ENCODE measurements at places on chromosomes 11 and 22. TPM values are rescaled to one million over a fixed set of nuclear protein-coding genes. Genes with fewer than 3 reads are reported as not detected.

DNA sequence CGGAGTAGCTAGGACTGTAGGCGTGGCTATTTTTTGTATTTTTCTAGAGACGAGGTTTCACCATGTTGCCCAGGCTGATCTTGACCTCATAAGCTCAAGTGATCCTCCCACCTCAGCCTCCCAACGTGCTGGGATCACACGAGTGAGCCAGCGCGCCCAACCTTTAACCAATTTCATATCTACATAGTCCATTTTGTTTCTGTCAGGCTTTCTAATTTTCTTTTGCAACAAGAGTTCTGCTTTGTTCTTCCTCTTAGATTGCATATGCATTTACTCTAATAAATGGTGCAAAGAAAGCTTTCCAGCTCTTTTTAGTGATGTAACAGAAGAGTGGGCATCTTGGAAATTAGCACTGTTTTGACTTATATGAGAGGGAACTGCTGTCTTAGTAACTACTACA, 13.3 kb downstream of the RTN3 start:
- DNase-seq = no peak

Gene DYNC2H1
- total RNA-seq = 12.1 TPM

- no peak for DNase-seq
Measured at GRCh38 chr11:85052636-85053035, 574.5 kb downstream of the DLG2 start.

Gene MRPL40
- 33.9 TPM for total RNA-seq

DNA sequence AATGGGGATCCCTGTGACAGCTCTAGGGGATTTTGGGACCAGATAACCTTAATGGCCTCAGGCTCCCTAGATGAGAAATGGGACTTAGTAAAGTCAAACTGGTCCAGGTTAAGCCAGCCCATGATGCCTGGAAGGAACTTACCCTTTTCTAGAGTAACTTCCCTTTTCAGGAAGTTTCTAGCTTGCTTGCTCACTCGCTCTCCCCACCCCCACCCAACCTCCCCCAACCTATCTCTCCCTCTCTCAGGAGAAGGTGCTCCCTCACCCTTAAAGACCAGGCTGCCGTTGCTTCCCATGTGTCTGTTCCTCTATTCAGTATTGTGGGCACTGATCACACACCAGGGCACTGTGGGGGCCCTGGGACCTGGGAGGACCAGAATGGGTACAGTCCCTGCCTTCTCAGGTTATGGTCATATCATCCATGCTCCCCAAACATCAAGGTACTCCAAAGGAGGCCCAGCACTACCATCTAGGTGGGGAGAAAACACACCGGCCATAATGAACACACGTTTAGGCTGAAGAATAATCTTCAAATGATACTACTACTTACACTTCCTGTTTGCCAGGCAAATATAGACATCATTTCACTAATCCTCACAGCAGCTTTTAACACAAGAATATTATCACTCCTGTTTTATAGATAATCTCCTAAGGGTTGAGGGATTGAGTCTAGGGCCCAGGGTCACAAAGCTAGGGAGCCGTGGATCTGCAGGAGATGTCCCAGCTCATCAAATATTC, 18.2 kb downstream of the KCNQ1OT1 start:
- DNase-seq = no peak

DNA sequence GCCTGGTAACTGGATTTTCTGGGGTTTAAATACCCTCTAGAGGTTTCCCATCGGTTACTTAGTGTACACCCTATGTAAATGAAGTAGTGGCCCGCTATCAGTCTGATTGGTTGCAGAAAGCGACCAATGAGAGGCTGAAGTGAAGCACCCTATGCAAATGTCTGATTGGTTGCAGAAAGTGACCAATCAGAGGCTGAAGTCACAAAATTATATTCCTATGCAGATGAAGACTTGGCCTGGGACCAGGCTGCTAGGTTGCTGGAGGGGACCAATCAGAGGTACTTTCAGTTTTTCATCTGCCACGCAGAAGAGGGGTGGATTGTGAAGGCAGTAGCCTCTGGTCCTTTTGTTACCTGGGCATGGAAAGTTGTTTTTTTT, 134.8 kb downstream of the TBC1D22A start:
- no peak for DNase-seq

Gene F2
- not detected for total RNA-seq

- no peak for DNase-seq
Measured at GRCh38 chr11:18608376-18608775, 8.8 kb downstream of the MISFA start.

DNA sequence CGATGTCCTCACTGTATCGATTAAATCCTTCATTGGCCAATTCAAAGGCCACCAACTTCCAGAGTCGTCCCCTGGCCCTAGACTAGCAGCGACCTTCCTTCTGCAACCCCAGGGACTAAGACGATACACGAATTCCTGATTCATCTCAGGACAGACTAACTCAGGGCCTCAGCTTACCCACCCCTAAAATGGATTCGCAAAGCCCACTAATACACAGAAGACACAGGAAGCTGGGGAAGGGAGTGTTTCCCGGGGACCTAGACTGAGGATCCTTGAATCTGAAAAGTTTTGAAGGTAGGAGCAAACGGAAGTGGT, 509 bp downstream of the LAMTOR1 start:
- no peak for DNase-seq

Gene MOV10L1
- total RNA-seq = 1.7 TPM

Measured in lower leg skin (tissue), 4 donors.